ENCODE measurements at places on chromosomes 5 and 9.

DNA sequence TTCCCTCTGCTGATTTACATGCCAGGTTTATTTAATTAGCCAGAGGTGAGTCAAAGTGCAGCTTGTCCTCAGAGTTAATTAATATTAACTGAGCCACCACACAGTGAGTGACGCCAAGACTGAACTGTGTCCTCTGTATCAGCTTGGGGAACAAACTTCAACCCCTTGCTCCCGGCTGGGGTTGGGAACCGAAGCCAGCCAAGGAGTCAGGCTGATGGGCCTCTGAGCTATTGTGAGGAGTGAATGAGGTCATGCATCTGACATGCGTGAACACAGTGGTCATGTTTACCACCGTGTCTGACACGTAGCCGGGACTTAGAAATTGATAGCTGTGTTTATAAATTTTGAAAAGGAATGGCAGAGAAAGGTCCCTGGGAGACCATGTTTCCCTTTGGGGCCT, 17.1 kb downstream of the IGIP start:
- DNase-seq: no peak

- peak; percentile 31 for DNase-seq
Measured at GRCh38 chr9:114634387-114634786, 23.2 kb downstream of the TEX53 start.

DNA sequence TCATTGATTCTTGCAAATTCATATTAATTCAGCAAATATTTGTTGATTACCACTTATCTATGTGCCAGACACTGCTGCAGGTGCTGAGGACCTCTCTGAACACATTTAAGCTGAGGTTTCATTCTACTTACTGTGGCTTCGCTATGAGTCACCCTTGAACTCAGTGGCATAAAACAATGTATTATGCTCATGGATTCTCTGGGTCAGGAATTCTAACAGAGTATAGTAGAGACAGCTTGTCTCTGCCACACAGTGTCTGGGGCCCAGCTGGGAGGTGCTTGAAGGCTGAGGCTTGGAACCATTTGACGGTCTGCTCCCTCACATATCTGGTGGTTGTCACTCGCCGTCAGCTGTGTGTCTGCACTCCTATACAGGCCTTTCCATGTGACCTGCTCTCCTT, 124.3 kb upstream of the NR3C1 start:
- no peak for DNase-seq

GRCh38 chr9:84254972-84255371, 85.6 kb downstream of the SLC28A3 start:
- no peak for DNase-seq

GRCh38 chr9:90287567-90288274, 354.9 kb downstream of the DIRAS2 start:
- no peak for DNase-seq

DNA sequence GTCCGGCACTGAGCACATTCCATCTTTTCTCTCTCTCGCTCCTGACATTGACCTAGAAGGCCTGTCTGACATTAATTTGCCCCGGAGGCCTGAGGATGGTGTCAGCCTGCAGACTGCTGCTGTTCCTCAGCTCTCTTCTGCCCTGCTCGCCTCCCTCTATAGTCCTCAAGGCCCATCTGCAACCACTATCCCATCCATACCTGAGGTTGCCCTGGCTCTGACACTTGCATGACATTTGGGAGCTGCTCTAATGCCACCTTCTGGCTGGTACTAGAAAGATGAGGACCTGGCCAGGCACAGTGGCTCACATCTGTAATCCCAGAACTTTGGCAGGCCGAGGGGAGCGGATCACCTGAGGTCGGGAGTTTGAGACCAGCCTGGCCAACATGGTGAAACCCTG, 38.6 kb upstream of the GGTA1 start:
- peak; percentile 42 for DNase-seq

GRCh38 chr9:10254338-10254737, 358.5 kb downstream of the PTPRD start:
- DNase-seq: no peak

DNA sequence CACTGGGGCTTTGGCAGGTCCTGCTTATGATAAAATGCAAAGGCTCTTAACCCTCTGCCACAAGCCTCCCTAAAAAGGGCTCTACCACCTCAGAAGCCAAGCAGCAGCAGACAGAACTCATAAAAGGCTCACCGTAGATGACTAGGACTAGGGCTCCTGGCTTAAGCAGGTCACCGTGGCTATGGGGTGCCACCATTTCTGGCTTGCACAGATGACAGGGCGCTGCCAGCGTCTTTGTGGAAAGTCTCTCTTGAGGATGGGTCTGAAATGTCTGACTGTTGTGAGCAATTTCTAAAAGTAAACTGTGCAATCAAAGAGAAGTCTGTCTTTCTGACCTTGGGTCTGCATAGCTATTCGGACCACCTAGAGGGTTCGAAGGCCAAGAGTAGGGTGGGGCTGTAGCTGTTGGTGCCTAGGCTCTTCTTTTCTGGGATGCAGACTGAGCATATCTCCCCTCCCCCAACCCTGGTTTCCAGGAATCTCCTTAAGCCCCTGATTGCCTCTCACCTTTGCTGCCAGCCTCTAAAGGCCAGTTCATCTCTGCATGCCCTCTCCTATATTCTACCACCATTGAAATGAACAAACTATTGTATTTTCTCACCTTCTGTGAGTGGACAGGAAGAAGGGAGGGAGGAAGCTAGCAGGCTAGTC, 307.4 kb downstream of the ARHGAP26 start:
- no peak for DNase-seq

- peak; percentile 83 for DNase-seq
Measured at GRCh38 chr9:21993893-21994555, at the start of gene CDKN2A. TSS of gene CDKN2A (minus strand) at chr9:21994392.

- peak; percentile 99 for DNase-seq
Measured at GRCh38 chr5:6712577-6713273, 507 bp upstream of the TENT4A start.

DNA sequence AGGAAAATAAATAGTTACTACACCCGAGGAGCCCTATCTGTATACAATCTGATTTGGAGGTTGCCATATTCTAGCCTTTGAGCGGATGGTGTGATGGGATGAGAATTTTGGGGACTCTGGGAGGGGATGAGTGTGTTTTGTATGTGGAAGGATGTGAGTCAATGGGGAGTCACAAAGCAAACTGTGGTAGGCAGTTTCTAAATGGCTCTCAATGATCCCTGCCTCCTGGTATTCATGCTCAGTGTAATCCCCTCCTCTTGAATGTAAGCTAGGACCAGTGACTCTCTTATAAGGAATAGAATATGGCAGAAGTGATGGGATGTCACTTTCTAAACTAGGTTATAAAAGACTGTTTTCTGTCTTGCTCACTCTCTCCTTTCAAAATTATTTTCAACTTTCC, 205.7 kb upstream of the RIOK2 start:
- DNase-seq: no peak

DNA sequence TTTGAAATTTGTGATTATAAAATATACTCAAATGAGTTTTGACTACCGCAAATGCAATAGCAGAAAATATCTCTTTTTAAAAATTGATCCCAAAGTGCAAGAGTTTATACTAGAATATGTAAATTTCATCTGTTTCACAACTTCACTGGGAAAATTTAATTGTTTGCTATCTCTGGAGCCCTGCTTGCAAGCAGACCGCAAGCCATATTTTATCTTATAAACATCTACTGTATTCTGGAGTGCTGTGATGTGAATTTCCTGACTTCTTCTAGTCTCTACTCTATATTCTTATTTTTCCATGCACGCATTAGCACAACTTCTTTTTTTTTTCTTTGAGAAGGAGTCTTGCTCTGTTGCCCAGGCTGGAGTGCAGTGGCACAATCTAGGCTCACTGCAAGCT, 98.7 kb downstream of the DROSHA start:
- DNase-seq: no peak

GRCh38 chr9:90909225-90909624, 107.6 kb downstream of the SYK start:
- no peak for DNase-seq

- DNase-seq: no peak
Measured at GRCh38 chr5:89729623-89730301, 679.8 kb downstream of the CETN3 start.

- DNase-seq: no peak
Measured at GRCh38 chr5:170141636-170142035, 35.9 kb downstream of the FOXI1 start.

- DNase-seq: no peak
Measured at GRCh38 chr5:12073426-12073825, 169.2 kb upstream of the CTNND2 start.

- DNase-seq: no peak
Measured at GRCh38 chr9:125066839-125067619, 76.3 kb downstream of the SCAI start.

- no peak for DNase-seq
Measured at GRCh38 chr5:139275956-139276355, 17.6 kb upstream of the MATR3 start.

GRCh38 chr9:93603906-93604326, 27.5 kb downstream of the PHF2 start:
- no peak for DNase-seq

DNA sequence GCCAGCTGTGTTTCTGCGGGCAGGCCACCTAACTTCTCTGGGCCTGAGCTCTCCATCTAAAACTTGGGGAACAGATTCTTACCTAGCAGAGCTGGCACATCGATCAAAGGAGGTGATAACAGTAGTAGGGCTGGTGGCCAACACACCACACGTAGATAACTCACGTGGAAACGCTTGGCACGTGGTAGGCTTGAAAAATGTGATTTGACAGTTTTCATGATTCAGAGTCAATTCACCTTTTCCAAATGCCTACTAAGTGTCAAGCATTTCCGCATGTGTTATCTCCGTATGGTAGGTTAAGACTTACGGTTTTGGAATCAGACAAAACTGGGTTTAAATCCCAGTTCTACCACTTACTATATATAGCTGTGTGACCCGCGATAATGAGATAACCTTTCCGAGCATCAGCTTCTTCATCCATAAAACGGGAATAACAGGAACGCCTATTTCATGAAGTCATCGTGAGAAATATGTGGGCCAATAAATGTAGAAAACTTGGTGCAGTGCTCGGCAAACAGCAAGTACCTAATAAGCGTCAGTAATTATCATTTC, 25.5 kb downstream of the NDUFA8 start:
- DNase-seq: no peak

DNA sequence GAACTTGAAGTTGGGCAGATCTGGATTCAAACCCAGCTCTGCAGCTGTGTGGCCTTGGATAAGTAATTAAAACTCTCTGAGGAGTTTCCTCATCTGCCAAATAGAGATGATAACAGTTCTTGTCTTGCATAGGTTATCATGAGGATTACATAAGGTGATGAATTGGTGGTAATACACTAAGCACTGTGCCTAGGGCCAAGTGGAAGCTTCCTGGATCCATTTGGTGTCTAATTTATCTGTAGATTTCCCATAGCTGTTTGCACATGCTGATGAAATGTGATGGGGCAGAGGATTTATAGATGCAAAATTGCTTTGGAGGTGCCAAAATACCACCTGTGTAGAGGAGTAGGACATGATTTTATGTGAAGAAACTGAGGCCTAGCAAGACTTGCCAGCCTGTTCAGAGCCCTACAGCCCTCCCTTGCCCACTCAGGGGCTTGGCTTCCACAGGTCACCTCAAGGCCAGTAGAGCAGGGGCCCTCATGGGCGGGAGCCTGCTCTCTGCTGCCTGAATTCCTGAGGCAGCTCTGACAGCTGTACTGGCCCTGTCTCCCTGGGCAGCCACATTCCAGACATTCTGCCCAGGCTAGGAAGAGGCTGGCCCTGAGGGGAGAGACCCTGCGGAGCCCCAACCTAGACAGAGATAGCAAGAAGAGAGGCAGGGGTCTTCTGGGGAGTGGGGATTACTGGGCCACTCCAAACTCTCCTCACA, 5.9 kb upstream of the FAT2 start:
- DNase-seq: no peak

DNA sequence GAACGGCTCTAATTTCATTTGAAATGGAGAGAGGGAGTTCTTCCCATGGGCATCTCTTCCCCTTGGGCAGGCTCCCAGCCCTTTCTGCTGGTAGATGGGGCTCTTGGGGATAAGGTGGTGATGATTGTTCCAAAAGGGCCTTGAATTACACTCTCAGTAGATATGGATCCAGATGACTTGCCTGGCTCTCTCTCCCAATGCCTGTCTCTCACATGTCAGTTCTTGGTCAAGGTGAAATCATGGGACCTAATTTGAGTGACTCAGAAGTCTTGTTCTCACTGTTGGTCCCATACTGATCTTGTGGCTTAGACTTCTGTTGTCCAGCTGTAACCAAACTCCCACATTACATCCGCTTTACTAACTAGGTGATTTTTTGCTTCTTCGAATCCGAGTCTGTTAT, 317.0 kb upstream of the RFX3 start:
- no peak for DNase-seq

DNA sequence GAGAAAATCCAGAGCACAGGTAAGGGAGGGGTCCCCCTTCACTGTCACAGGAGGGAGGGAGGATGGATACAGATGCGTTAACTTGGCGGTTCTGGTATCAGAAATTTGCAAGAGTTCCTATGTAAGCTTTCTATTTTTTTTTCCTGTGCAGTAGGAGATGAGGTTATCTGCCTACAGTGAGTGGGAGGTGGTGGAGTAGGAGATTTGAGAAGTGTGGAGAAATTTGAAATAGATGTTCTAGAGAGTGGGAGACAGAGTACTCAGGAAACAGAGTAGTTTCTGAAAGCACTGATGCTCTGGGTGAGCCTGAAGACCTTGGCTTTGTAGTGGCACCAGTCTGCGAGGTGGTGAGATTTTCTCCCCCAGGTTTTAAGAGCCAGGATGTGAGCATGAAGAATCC, 271.4 kb downstream of the MSX2 start:
- no peak for DNase-seq
